ENCODE measurements at places on chromosomes 6 and 20.

- DNase-seq, result no peak
Observed at GRCh38 chr6:14857001-14857400, 388.9 kb upstream of the JARID2 start.

DNA sequence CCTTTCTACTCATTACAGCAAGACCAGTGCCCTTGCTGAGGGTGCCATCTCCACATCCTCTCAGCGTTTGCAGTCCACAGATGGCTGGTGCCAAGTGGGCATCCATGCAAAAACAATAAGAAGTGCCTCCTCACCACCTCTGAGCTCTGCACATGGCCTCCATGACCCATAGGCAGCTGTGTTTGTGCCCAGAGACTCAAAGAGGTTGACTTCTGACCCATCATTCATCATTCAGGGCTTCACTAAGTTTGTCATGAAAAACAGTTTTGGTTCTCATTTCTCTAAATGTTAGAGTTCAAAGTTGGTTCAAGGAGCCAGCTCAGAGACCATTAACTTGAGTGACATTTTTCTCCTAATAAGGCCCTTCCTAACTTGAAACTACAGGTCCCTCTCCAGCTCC is 512.6 kb upstream of the MAP3K7 start:
- DNase-seq, result no peak

DNA sequence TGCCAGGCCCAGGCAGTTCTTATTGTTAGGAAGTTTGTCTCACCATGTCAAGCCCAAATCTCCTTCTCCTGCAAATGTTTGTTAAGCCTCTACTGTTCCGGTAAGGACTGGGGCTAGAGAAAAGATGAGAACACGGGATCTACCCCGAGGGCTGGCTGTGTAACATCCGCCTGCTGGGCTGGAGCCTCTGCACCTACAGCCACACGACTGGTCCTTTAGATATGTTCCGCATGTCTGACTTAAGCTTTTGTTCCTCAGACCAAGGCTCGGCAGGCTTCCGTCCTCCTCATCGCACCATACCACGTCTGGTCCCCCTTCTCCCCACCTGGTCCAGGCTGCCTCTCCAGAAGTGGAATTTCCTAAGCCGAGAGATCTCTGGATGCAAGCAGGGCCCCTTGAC is 2.6 kb downstream of the GHRH start:
- no peak for DNase-seq

DNA sequence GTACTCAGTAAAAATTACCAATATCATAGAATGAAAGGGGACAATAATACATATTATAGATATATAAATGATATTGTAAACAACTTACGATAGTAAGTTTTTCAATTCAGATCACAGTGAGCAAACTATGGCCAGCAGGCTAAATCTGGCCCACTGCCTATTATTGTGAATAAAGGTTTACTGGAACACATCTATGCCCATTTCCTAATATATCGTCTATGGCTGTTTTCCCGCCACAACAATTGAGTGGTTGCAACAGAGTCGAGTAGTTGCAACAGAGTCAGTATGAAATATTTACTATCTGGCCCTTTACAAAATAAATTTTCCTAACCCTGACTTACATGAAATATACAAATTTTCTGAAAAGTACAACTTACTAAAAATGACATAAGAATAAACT is 297.3 kb upstream of the KCNQ5 start:
- DNase-seq, result no peak

DNA sequence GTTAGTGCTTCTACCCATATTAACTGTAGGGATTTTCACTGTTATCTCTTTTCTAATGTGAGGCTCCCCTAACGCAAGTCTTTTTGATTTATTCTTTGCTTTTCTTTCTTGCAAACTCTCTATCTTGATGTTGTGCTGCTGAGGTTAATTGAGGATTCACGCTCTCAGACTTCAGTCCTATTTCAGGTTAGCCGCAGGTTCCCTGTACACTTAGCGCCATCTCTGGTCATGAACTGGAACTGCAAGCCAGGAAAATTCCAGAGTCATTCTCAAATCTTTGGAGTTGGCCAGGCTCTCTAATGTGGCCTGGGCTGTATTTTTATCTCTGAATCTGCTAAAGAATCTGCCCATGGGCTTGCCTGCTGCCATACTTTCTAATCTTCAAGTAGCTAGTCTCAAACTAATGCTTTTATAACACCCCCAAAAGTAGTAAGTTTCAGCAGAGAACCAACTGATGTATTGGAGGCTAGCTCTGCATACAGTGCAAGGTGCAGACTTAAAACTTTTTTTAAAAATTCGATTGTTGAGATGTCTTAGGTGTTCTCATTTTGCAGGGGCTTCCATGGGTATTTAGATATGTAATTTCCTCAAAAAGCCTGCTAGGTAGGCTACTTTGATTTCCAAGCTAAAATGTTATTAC is 91.1 kb upstream of the OPRM1 start:
- DNase-seq, result no peak

DNA sequence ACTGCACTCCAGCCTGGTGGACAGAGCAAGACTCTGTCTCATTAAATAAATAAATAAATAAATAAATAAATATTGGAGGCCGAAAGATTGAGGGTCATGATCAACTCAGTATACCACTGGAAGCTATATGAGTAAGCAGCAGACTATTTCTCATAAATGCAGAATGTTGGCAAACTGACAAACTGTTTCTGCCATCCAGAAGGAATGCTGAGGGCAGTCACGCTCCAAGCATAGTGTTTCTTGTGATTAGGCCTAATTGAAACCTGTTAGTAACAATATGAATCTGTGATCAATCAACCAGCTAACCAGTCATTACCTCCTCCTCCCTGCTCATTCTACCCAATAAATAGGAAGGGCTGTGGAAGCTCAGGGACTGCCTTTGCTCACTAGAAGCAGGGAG is 15.2 kb upstream of the KCNK15 start:
- DNase-seq, result peak; percentile 87

- no peak for DNase-seq
Observed at GRCh38 chr6:46687619-46688097, at the start of gene TDRD6. Gene TDRD6 (plus strand): TSS chr6:46687885. CDS start chr6:46688129, 244 bp downstream.

DNA sequence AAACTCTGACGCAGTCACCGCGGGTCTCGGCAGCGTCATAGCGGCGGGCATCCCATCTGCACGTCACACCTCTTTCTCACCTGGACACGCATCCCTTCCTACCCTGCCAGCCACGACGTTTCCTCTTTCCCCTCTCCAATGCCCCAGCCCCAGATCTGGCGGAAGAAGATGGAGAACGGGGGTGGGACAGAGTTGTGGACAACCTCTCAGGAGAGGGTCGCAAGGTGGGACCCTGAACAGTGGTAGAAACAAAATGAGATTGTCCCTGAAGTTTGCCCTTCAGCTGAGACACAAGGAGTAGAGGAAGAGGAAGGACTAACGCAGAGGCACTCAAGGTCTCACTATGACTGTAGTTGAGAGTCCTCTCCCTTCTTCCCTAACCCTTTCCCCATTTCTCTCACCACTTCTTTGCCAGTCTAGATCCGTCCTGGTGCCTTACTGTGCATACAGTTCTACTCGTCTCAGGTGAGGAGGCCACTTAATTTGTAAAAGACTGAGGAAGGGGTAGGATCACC is 562 bp downstream of the TRIM39 start:
- no peak for DNase-seq

DNA sequence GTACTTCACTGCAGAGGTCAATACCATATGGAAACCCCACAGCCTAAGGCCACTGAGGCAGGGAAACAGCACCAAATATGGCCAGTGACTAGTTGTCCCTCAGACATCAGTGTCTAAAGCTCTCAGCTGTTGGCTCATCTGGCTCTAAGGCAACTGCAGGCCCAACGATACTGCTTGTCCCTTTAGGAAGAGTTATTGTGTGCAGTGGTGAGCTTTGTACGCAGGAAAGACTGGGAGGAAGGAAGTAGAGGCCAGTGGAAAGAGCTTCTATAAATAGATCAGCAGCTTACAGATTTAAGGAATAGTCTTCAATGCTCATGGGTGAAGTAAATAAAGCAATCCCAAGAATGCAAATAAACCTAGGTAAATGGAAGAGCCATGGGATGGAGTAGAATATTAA is 29.3 kb downstream of the DNAAF9 start:
- DNase-seq, result no peak

GRCh38 chr6:1407499-1407990 is 18.2 kb downstream of the FOXF2 start:
- DNase-seq, result no peak

- DNase-seq, result no peak
Observed at GRCh38 chr6:99521633-99522151, 6.5 kb upstream of the USP45 start.

DNA sequence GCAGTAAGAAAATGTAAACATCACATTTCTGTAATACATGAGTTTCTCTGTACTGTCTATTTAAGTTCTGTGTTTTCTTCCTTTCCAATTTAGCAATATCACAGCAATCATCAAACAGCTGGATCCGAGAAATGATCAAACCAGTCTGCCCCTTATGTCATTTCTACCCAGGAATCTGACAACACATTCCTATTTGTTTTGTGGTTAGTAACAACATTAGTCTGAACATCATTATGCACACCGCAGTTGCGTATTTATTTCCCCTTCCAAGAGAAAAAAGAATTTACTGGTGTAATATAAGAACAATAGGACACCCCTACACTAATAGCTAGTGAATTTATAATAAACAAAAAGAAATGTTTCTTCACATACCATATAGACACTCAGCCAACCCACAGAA is 179.5 kb downstream of the BTBD9 start:
- DNase-seq, result peak; percentile 55

- DNase-seq, result no peak
Observed at GRCh38 chr6:130913120-130913519, 85.9 kb downstream of the SMLR1 start.

GRCh38 chr20:40467067-40467466 is 222.0 kb downstream of the MAFB start:
- DNase-seq, result no peak

GRCh38 chr6:6405031-6405430 is 84.6 kb upstream of the F13A1 start:
- DNase-seq, result no peak

DNA sequence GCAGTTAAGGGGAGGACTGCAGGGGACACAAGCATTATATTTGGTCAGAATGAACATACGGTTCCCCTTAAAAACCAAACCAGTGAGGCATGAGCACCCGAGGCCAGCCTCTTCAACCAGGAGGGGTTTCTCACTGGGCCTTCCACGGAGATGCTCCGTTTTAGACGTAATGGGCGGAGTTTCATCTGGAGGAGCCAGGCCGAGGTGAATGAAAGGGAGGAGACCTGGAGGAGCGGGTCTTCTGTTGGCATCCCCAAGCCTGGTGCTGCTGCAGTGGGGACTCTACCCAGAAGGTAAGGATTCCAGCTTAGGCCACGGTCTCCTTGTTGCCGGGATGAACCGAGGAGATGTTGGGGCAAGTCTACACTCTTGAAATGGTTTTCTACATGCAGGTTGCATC is 47.4 kb downstream of the ADNP start:
- DNase-seq, result no peak

DNA sequence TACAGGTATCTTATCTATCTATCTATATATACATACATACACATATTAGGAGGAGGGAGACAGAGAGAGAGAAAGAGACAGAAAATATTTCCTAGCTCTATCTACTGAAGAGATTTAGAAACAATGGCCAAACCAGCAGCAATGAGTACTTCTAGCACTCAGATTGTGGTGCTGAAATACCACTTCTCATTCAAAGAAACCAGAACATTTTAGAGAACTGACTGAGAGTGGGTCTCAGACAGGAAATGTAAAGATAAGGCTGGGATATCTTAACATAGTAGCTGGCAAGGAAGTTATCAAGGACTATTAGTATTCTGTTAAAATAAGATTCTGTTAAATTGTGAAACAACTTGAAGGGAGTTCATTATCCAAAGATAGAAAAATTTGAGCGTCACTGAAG is 57.0 kb downstream of the DNAAF9 start:
- no peak for DNase-seq

- no peak for DNase-seq
Observed at GRCh38 chr6:143705569-143705968, 27.8 kb downstream of the PHACTR2 start.

GRCh38 chr6:25332655-25333071 is 53.5 kb downstream of the CARMIL1 start:
- DNase-seq, result no peak

DNA sequence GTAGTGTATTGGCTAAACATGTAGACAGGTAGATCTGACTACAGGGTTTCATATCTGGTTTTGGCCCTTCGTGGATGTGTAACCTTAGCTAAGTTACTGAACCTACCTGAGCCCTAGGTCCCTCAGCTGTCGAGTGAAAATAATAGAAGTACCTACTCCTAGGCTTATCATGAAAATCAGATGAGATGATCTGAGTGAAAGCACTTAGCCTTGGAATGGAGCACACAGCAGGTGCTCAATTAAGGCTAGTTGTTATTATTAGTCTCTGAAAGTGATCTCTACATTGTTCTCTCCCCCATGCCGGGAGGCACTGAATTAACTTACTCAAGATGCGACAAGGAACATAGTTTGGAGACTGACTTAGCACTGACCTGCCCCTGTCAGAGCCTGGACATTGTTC is 174.7 kb upstream of the ZNF217 start:
- DNase-seq, result no peak

DNA sequence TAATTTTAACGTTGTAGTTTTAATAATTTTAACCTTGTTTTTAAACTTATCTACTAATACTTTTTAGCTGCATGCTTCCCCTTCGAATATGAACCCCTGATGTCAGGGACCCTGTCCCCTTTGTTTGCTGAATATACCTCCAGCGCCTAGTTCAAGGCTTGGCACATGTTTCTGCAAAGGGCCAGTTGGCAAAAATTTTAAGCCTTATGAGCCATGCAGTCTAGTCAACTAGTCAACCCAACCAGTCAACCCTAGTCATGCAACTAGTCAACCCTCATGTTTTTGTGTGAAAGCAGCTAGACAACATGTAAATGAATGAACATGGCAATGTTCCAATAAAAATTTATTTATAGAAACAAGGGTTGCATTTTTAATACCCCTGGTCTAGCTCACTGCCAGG is 119.8 kb downstream of the BCAS1 start:
- DNase-seq, result no peak

DNA sequence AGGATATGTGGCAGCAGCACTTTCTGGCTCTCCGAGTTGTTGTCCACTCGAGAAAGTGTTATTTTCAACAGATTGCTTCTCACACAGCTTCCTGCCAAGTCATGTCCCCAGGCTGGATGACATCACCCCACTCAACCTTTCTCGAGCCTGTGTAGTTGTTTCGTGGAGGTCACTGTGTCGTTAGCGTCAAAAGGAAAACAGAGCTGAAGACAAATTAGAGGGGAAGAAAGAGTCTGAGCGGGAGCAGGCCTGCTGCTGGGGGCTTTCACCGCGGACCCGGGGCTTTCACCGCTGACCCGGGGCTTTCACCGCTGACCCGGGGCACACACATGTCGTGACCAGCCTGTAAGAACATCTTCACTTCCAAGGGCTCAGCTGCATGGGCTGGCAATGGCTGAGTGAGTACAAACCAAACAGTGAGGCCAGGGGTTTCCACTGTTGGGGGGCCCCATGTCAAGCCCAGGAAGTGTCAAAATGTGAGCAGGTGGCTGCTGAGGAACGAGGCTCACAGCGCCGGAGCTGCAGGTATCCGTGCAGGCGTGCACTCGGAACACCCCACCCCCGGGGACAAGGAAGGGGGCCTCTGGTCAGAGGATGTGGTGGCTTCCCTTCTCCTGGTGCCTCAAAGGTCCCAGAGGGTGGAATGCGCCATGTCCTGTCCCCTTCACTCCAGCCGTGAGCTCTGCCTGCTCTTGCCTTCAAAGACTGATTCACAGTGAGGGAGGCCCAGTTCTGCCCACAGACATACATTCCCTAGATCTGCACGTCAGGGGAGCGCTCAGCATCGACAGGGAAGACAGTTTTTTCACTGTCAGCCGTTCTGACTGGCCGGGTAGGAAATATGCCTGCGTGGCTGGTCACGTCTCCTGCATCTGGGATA is 365.9 kb downstream of the TAF4 start:
- DNase-seq, result no peak

GRCh38 chr6:125954735-125955339 is 1.7 kb upstream of the HINT3 start:
- DNase-seq, result no peak

- no peak for DNase-seq
Observed at GRCh38 chr6:28794175-28795002, 129.4 kb downstream of the TRIM27 start.
